Activated T-helper 1 cell treated with anti-CD3 and anti-CD28 coated beads, Interleukin-12 subunit alpha, Interleukin-12 subunit beta, Interleukin-2, Interleukin-4 antibody, amounts not matched to agents 30 ng/mL and 10 ng/mL and 1 ng/mL, durations not matched to agents 14 hours and 24 hours and 36 hours (primary cell): ENCODE measurements at places on chromosomes 3 and 15. TPM values are rescaled to one million over a fixed set of nuclear protein-coding genes. Genes with fewer than 3 reads are reported as not detected.
A peak's percentile ranks its signal among the peaks of the same experiment; 100 is the strongest.

DNA sequence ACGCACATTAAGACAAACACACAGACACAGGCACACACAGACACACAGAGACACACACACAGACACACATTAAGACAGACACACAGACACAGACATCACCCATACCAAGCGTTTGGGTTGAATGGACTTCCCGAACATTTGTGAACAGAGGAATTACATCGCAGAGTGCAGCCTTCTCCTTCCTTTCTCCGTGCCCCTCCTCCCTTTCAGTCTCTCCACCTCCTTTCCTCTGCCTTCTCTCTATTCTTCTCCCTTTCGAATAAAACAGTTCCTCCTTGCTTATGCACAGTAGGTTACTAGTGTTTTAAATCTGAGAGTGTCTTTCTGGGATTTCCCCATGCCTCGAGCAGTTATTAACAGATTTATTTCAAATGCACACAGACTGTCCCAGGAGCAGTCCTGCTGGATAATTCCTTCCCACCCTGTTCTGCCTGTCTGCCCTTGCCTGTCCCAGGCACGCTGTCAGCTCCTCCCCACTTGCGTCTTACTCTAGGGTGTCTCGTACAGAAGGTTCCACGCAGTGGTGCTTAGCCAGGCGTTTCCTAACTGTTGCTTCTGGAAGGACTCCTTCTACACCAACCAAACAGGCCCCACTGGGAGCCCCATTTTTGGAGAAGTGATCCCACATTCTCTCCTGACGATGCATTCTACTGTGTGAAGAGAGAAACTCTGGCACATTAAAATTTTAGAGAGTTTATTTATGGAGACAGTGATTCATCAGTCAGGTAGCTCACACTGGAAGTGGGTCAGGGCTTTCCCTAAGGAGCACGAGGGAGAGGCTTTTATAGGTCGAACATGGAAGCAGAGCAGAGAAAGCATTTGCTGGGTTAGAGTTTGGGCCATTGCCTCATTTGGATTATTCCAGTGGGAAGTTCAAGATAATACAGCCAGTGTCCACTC lies 163.8 kb downstream of the SV2B start:
- no peak overlapping the region for H3K27ac ChIP-seq
- H3K4me3 ChIP-seq = no peak overlapping the region
- DNase-seq = no peak
- peaks cover 5% of the 10 kb centered on the region for H3K27me3 ChIP-seq

DNA sequence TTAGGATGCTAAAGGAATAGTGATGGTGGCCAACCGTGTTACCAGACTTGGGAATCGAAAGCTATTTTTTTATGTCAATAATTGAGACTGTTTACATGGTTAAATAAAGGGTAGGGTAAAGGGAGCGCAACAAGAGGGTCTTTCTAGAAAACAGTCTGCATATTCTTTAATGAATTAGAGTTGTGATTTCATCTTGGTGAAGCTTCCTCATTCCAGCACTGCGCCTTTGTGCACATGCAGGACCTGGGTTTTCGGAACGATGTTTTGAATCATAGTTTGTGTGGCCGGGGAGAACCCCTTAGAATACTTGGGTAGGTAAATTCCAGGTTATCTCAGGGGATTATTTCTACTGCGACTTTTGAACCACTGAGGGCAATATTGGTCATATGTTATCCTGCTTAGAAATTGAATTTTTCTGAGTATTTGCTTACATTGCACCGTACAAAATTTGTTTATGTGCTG lies 1.3 kb downstream of the PIK3CA start:
- H3K27me3 ChIP-seq = peaks cover 13% of the 10 kb centered on the region
- peak; percentile 20 for DNase-seq
- H3K36me3 ChIP-seq = no peaks in the 10 kb centered on the region
- H3K27ac ChIP-seq = peak overlapping the region; percentile 97
- H3K4me1 ChIP-seq = peaks cover 38% of the 10 kb centered on the region

DNA sequence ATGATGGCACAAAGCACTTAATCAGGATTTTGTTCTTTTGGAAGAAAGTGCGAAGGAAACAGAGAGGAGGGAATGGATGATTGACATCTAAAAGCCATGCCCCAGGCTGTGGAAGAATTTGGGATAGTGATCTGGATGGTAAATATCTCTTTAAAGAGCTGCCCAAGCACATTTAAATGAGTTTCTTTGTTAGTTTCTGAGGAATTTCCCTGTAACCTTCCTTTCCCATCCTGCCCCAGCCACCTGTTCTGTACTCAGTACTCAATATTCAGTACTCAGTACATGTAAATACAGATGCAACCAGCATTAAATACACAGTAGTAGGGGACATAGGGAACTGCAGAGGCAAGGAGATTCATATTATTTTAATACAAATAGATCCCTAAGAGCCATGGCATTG lies 7.8 kb upstream of the CORO2B start:
- H3K27me3 ChIP-seq = peaks cover 28% of the 10 kb centered on the region
- DNase-seq = no peak
- H3K27ac ChIP-seq = no peak overlapping the region
- no peak overlapping the region for H3K4me3 ChIP-seq

- H3K27me3 ChIP-seq = no peaks in the 10 kb centered on the region
- H3K36me3 ChIP-seq = peaks cover 38% of the 10 kb centered on the region
- H3K4me1 ChIP-seq = peaks cover 42% of the 10 kb centered on the region
- H3K4me3 ChIP-seq = no peak overlapping the region
- DNase-seq = no peak
Measured at GRCh38 chr15:69459066-69459465, 6.4 kb downstream of the RPLP1 start.

- no peak overlapping the region for H3K4me3 ChIP-seq
- no peaks in the 10 kb centered on the region for H3K4me1 ChIP-seq
- no peaks in the 10 kb centered on the region for H3K27me3 ChIP-seq
- no peak overlapping the region for H3K27ac ChIP-seq
- peaks cover 11% of the 10 kb centered on the region for H3K36me3 ChIP-seq
- no peak for DNase-seq
Measured at GRCh38 chr15:25714538-25714840, 148.6 kb downstream of the ATP10A start.

DNA sequence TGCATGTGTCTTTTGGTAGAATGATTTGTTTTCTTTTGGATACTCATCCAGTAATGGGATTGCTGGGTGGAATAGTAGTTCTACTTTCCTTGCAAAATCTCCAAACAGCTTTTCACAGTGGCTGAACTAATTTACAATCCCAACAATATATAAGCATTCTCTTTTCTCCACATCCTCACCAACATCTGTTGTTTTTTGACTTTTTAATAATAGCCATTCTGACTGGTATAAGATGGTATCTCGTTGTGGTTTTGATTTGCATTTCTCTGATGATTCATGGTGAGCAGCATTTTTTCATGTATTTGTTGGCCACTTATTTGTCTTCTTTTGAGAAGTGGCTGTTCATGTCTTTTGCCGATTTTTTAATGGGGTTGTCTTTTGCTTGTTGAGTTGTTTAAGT lies 55.8 kb downstream of the ST8SIA2 start:
- no peak overlapping the region for H3K27ac ChIP-seq
- DNase-seq = no peak
- H3K27me3 ChIP-seq = peaks cover 7% of the 10 kb centered on the region
- H3K4me1 ChIP-seq = no peaks in the 10 kb centered on the region
- no peaks in the 10 kb centered on the region for H3K36me3 ChIP-seq

- H3K27me3 ChIP-seq = peaks cover 7% of the 10 kb centered on the region
- no peaks in the 10 kb centered on the region for H3K36me3 ChIP-seq
- H3K4me3 ChIP-seq = no peak overlapping the region
- H3K27ac ChIP-seq = no peak overlapping the region
- no peaks in the 10 kb centered on the region for H3K4me1 ChIP-seq
Measured at GRCh38 chr15:97652041-97652440, 308.5 kb upstream of the ARRDC4 start.

DNA sequence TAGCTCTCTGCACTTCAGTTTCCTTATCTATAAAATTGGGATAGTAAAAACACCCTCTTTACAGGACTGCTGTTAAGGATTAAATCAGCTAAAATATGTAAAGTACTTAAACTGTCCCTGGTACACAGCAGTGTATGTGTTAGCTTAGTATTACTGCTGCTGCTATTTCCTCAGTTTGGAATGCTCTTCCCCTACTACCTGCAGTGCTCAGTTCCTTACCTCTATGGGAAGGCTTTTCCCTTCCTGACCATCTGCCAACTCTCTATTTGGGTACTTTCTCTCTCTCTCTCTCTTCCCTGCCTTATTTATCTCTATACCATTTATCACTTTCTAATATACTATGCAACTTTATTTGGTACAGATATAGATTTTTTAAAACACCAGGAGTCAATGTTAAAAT lies 26.5 kb downstream of the KPNA4 start:
- no peak overlapping the region for H3K27ac ChIP-seq
- H3K4me3 ChIP-seq = no peak overlapping the region
- peaks cover 24% of the 10 kb centered on the region for H3K4me1 ChIP-seq

DNA sequence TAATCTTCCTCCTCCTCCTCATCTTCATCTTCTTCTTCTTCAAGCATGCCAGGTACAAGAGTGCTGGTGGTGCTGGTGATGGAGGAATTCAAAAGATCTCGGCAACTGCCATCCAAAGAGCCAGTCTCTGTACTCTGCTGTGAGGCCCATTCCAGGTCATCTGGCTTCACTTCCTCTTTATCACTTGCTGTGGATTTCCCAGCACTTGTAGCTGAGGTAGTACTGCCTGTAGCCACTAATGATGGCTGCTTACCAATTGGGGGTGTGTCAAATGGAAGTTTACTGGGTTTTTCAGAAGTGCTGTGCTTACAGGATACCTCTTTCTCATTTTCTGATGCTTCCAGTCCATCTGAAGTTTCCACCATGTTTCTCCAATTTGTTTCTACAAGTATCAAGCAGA lies 28.8 kb upstream of the SHC4 start:
- peaks cover 52% of the 10 kb centered on the region for H3K36me3 ChIP-seq
- DNase-seq = no peak
- H3K4me1 ChIP-seq = no peaks in the 10 kb centered on the region
- no peaks in the 10 kb centered on the region for H3K27me3 ChIP-seq
- H3K27ac ChIP-seq = peak overlapping the region; percentile 63

GRCh38 chr3:9786825-9787669 lies 5.2 kb downstream of the TADA3 start:
- H3K27ac ChIP-seq = peak overlapping the region; percentile 94
- DNase-seq = no peak
- peaks cover 46% of the 10 kb centered on the region for H3K4me1 ChIP-seq
- peaks cover 55% of the 10 kb centered on the region for H3K36me3 ChIP-seq
- H3K4me3 ChIP-seq = no peak overlapping the region
- no peaks in the 10 kb centered on the region for H3K27me3 ChIP-seq

- H3K4me1 ChIP-seq = no peaks in the 10 kb centered on the region
- no peak for DNase-seq
- no peak overlapping the region for H3K27ac ChIP-seq
- no peaks in the 10 kb centered on the region for H3K36me3 ChIP-seq
- peaks cover 24% of the 10 kb centered on the region for H3K27me3 ChIP-seq
Measured at GRCh38 chr3:119743921-119744320, 38.0 kb upstream of the NR1I2 start.

DNA sequence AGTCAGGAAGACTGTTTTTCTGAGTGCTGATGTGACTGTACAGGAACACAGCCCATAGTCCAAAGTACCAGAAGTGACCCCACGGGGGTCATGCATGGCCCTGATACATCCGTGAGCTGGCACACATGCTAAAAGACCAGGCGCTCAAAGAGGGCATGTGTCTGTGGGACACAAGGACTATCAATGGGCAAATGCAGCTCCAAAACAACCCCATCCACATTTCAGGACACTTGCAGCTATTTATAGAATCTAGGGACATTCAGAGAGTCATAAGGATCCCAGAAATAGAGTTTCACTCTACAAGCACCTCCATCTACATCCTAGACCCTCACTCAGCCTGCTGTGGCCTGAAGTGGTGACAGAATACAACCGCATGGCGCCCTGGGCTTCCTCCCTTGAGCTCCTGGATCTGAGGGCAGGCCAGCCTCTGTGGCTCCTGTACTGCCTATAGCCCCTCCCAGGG lies 17.0 kb downstream of the SLC25A20 start:
- H3K27me3 ChIP-seq = no peaks in the 10 kb centered on the region
- H3K36me3 ChIP-seq = peaks cover 11% of the 10 kb centered on the region
- H3K4me3 ChIP-seq = no peak overlapping the region
- no peak overlapping the region for H3K27ac ChIP-seq

GRCh38 chr15:67613211-67613610 lies 70.7 kb downstream of the MAP2K5 start:
- DNase-seq = no peak
- no peak overlapping the region for H3K27ac ChIP-seq
- H3K4me3 ChIP-seq = no peak overlapping the region
- H3K36me3 ChIP-seq = peaks cover 2% of the 10 kb centered on the region
- H3K4me1 ChIP-seq = no peaks in the 10 kb centered on the region

GRCh38 chr3:4748701-4749378 lies 230.4 kb upstream of the BHLHE40 start:
- H3K36me3 ChIP-seq = peaks cover 66% of the 10 kb centered on the region
- H3K4me1 ChIP-seq = peaks cover 80% of the 10 kb centered on the region
- no peak overlapping the region for H3K4me3 ChIP-seq
- DNase-seq = no peak
- H3K27me3 ChIP-seq = no peaks in the 10 kb centered on the region

DNA sequence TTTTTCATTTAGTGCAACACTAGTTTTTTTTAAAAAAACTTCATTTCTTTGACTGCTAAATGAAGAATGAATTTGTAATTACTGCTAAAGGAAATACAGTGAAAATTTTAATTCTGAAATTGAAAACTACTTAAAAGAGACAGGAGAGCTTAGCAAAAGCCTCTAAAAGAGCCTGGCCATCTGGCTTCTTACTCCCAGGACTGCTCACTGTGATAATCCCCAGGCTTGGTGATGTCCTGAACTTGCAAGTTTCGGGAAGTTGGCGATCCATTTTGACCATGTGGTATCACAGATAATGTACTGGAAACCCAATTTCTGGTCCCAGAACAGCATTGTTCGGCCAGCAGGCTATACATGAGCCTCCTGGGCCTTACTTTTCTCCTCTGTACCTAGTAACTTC lies 292.1 kb downstream of the FGF12 start:
- no peak overlapping the region for H3K27ac ChIP-seq
- no peaks in the 10 kb centered on the region for H3K4me1 ChIP-seq
- H3K4me3 ChIP-seq = no peak overlapping the region
- DNase-seq = no peak

DNA sequence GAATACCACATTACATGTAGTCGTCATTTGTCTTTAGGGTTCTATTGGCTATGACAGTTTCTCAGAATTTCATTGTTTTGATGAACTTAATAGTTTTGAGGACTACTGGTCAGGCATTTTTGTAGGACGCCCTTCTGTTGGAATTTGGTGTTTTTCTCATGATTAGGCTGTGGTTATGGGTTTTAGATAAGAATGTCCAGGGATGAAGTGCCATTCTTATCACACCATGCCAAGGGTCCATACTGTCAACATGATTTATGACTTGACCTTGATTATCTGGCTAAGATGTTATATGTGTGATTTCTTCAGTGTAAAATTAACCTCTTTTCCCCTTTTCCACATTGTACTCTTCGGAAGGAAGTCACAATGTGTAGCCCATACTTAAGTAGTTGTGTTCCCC lies 135.3 kb downstream of the DIPK2A start:
- H3K36me3 ChIP-seq = no peaks in the 10 kb centered on the region
- H3K4me1 ChIP-seq = no peaks in the 10 kb centered on the region
- no peak overlapping the region for H3K4me3 ChIP-seq
- no peaks in the 10 kb centered on the region for H3K27me3 ChIP-seq

C3orf70 gene
- total RNA-seq = 0.10 TPM in 2 replicates

GNAT1 gene
- total RNA-seq = not detected in 2 replicates

TLR9 gene
- 0.47 TPM in 1 of 2 replicates, not detected in the other for total RNA-seq
